Esophagus squamous epithelium (tissue), 5 donors: ENCODE measurements at places on chromosomes 3 and 15. TPM values are rescaled to one million over a fixed set of nuclear protein-coding genes. Genes with fewer than 3 reads are reported as not detected.
A peak's percentile ranks its signal among the peaks of the same experiment; 100 is the strongest.

DNA sequence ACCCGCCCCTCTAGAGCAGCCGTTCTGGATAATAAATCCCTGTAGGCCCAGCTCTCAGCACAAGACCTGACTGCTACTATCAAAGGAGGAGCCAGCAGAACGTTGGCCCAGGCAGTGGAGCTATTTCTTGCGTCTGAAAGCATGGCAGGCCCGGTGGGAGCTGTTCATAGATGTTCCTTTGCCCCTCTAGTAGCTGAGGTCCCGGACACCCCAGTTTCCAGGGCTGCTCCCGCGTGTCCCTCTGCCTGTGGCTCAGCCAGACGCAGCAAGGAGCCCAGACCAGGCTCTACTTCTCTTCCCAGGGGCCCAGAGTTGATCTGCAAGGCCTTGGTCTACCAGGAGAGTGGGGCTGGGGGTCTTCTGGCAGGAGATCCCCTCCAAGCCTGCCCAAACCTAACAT lies 76.1 kb downstream of the FAM174B start:
- DNase-seq, result no peak
- H3K4me1 ChIP-seq, result no peaks in the 10 kb centered on the region
- H3K4me3 ChIP-seq, result no peak overlapping the region
- no peak overlapping the region for H3K27ac ChIP-seq
- H3K27me3 ChIP-seq, result no peaks in the 10 kb centered on the region

DNA sequence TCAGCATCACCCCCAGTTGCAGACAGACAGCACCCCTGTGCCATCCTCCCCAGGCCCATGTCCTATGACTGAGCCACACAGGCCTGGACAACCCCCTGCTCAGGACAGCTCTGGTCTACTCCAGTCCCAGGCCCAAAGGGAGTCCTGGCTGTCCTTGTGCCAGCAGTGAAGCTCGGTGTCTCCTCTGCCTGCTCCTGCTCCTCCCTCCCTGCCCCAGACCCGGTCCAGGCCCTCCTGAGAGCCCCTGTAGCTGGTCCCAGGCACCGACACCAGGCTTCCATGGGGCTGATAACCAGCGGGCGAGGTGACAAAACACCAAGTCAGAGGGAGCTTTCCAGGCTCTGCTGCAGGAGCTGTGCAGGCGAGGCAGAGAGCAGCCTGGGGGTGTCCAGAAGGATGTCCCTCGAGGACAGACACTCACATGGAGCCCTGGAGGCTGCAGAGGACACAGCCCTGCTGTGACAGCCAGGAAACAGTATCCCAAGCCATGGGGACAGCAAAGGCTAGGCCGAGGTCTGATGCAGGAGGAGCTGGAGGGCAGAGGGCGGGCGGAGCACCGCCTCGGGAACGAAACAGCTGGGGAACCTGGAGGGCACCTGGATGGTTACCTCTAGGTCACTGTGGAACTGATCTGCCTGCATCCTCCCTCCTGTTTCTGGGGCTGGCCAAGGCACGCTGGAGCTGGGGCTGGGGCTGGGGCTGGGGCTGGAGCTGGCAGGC lies 103.8 kb upstream of the PRR20G start:
- H3K27ac ChIP-seq, result no peak overlapping the region
- DNase-seq, result no peak
- H3K4me3 ChIP-seq, result no peak overlapping the region
- H3K27me3 ChIP-seq, result no peaks in the 10 kb centered on the region

SLC12A1 gene
- total RNA-seq, result not detected

FBXL22 gene
- 6.5 TPM for total RNA-seq

- H3K4me3 ChIP-seq, result no peak overlapping the region
- H3K4me1 ChIP-seq, result no peaks in the 10 kb centered on the region
- H3K27ac ChIP-seq, result no peak overlapping the region
- no peak for DNase-seq
These were observed 11.9 kb downstream of the GPR176 start for GRCh38 chr15:39908186-39908585.

- no peak for DNase-seq
- no peaks in the 10 kb centered on the region for H3K4me1 ChIP-seq
These were observed 528.6 kb downstream of the TAFA4 start for GRCh38 chr3:68403741-68404140.

ACKR4 gene
- 0.31 TPM for total RNA-seq

DNA sequence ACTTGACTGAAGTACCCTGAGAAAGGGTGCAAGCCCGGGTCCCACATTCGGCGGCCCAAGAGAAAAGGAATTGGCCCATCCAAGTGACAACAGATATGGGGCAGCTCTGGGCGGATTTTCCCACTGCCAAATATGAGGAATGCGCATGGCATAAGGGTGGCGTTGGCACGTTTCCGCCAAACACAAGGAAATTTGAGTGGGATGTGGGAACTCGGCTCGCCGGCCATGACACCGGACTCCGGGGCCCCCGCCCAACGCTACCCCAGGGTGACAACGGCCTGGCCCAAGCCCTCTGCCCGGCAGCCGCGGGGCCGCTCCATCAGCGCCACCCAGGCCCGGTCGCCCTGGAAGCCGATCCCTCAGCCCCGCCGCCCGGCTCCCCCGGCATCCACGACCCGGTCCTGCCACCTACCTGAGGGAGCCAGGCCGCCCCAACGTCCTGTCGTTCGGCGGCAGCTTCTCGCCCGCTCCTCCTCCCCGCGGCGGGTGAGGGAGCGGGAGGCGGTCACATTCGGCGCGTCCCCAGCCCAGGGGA lies 449 bp downstream of the RAF1 start:
- peak overlapping the region; percentile 99 for H3K4me3 ChIP-seq
- H3K27ac ChIP-seq, result peak overlapping the region; percentile 99
- peaks cover 36% of the 10 kb centered on the region for H3K4me1 ChIP-seq
- no peaks in the 10 kb centered on the region for H3K27me3 ChIP-seq
- DNase-seq, result no peak

- no peaks in the 10 kb centered on the region for H3K27me3 ChIP-seq
- no peak for DNase-seq
- no peak overlapping the region for H3K4me3 ChIP-seq
- no peaks in the 10 kb centered on the region for H3K36me3 ChIP-seq
- H3K4me1 ChIP-seq, result no peaks in the 10 kb centered on the region
- H3K27ac ChIP-seq, result no peak overlapping the region
These were observed 287.9 kb upstream of the SEMA6D start for GRCh38 chr15:47429376-47429775.
